ENCODE measurements at places on chromosomes 5 and 9.

- DNase-seq = no peak
Measured at GRCh38 chr5:5678909-5679308, 256.4 kb downstream of the ICE1 start.

- no peak for DNase-seq
Measured at GRCh38 chr5:133698646-133699526, 86.5 kb upstream of the FSTL4 start.

GRCh38 chr5:38403406-38403805, 145.0 kb downstream of the EGFLAM start:
- DNase-seq = no peak

GRCh38 chr5:166535641-166536040, 1755.8 kb upstream of the WWC1 start:
- no peak for DNase-seq

GRCh38 chr9:87766697-87767096, 40.8 kb downstream of the CTSL start:
- no peak for DNase-seq

DNA sequence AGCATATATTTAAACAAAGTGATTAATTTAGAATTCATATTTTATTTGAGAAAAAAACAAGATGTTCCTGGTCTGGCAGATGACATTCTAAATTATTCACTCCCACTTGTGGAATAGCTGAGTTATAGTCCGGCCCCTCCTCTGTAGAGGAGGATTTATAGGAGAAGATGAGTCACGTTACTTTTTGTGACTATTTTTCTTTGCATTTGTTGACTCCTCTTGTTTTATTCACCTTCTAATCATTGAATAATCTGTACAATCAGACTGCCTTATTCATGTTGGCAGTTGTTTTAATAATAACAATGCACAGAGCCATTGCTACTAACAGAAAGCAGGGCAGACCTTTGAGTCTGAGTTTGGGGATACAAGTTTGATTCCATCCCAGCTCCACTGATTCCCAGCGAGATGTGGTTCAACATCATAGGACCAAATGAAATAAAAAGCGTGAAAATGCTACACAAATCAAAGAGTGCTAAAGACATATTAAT, 23.2 kb downstream of the DOCK8 start:
- DNase-seq = no peak

DNA sequence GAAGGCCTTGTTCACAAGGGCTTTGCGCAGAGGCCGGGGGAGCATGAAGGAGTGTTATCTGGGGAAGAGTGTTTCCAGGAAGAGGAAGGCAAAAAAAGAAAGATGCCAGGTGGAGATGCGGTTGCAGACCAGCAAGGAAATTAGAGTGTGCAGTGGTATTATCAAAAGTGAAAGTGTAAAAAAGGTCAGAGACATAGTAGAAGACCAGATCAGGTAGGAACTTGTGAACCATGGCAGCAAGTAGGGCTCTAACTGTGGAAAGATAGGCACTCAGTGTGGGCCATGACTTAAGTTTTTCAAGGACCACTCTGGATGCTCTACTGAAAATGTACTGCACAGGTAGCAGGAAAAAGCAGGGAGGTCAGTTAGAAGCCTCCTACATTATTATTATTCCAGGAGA, 90.1 kb upstream of the SPOCK1 start:
- no peak for DNase-seq

DNA sequence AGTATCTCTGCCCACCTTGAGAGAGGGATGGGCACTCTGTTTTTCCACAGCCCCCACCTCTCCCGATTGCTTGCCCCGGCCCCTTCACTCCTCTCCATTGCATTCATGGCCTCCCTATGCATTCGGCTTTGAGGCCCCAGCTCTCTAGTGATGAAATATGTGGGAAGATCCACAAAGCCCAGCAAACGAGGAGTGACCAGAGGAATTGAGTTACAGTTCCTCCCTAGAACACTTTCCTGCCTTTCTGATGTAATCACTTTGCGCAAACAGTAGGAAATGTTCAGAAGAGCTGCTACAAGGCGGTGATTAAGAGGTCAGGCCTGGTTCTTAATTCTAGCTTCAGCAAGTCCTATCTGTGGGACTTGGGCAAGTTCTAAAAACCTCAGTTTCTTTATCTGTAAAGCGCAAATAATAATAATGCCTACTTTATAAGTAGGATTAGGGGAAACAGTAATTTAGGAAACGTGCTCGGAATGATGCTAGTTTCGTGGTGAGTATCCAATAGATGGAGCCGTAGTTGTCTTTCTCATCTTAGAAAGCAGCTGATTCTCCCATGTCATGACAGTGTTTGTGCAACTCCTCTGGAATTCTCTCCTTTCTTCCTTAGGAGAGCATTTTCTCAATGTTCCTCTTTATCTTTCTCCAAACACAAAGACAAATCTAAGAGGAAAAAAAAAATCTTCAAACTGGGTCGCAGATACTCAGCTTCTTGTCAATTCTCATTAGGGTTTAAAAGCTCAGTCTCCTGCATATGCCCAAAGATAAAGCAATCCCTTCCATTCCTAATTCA, 99.5 kb upstream of the MSX2 start:
- no peak for DNase-seq

GRCh38 chr9:121394292-121394691, 24.2 kb upstream of the STOM start:
- DNase-seq = no peak

DNA sequence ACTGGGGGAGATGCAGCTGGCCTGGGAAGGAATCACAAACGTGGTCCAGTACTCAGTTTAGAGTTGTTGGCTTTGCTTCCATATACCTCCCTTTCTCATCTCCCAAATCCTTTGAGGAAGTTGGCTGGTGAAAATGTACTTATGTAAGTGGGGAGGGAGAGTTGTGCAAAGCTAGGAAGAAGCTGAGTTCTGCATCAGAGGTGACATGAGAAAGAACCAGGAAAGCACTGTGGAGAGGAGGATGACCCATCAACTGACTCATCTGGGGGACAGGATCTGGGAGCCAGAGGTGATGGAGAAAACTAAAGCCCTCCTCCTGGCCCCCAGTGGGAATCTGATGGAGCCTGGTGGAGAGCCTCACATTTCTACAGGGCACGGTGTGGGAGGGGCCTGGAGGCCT, 16.2 kb downstream of the KCNMB1 start:
- DNase-seq = no peak

- no peak for DNase-seq
Measured at GRCh38 chr5:25646421-25647341, 1001.9 kb upstream of the CDH10 start.

DNA sequence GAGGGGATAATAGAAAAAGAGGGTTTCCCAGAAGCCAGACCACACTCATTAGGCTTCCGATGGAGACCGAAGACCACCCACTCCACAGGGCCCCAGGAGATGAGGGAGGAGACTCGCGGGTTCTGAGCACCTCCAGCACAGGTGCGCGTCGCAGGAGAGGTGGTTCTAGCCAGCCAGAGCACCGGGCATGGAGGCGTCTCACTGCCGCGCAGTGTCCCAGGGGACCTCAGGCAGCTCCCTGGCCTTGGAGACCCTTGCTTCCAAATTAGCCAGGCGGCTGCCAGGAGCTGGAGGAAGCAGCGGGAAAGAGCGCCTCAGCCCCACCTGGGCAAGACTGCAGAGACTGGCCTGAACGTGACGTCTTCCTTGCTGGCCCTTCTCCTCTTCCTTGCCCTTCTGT, 115.4 kb upstream of the FBXL7 start:
- no peak for DNase-seq

GRCh38 chr9:137462396-137462985, 3.4 kb upstream of the NSMF start:
- DNase-seq = no peak

DNA sequence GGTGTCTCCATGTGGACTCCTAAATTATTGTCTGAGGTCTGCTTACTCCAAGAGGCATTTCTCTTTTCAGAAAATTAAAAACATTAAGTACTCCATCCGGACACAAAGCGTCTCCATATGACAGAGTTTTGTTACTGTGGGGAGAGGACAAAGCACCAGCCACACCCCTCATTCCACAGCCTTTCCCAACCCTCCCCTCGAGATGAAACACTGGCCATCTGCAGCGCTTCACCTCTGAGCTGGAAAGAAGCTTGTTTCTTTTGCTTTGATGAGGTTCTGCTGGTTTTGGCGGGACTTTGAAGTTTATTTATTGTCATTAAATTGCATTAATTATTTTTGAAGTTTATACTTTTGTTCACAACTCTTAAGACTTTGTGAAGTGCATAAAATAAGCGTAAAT, 27.6 kb upstream of the NKD2 start:
- DNase-seq = no peak

Measured in COR-L47 (cell line).